Airway epithelial cell (primary cell): ENCODE measurements at places on chromosomes 1 and 21. TPM values are rescaled to one million over a fixed set of nuclear protein-coding genes. Genes with fewer than 3 reads are reported as not detected.

Gene ANXA9
- total RNA-seq = 1.1 and 1.4 TPM in 2 replicates

Gene DCAF6
- 25.1 and 30.3 TPM in 2 replicates for total RNA-seq

Gene DISP1
- total RNA-seq = 0.70 and 0.99 TPM in 2 replicates

Gene SAMD13
- 1.1 and 1.3 TPM in 2 replicates for total RNA-seq

Gene ST6GALNAC3
- 0.14 TPM in 2 replicates for total RNA-seq

Gene NTMT2
- total RNA-seq = not detected in 2 replicates
